ENCODE measurements at places on chromosomes 16 and 17. TPM values are rescaled to one million over a fixed set of nuclear protein-coding genes. Genes with fewer than 3 reads are reported as not detected.

DNA sequence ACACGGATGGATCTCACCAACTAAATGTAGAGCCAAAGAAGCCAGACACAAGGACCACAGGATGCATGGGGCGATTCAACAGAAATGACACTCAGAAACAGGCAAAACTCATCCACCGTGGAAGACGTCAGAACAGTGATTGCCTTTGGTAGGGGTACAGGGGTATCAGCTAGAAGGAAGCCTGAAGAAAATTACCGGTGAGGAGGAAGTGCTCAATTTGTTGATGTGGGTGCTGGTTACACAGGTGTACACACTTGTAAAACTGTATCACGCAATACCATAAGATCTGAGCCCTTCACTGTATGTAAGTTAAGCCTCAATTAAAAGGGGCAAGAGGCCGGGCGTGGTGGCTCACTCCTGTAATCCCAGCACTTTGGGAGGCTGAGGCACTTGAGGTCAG, 226.1 kb downstream of the C16orf78 start:
- DNase-seq, result no peak

PRKCA gene
- 128 TPM for total RNA-seq

DNA sequence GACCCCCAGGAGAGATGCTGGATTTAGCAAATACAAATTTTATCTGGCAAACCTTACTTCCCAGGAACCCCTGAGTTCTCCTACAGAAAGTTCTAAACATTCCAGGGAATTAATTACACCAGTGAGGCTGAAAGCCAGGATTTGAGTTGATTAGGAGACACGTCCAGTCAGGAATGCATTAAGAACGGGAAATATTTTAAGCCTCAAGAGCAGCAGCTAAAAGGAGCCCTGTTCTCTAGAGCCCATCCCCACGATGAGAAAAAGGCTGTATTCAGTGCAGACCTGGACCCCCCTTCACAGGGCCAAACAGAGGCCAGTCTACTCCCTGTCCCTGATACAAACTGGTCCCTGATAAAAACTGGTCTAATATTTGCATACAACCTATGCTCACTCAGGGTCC, 55.0 kb downstream of the VAT1L start:
- DNase-seq, result no peak

DNA sequence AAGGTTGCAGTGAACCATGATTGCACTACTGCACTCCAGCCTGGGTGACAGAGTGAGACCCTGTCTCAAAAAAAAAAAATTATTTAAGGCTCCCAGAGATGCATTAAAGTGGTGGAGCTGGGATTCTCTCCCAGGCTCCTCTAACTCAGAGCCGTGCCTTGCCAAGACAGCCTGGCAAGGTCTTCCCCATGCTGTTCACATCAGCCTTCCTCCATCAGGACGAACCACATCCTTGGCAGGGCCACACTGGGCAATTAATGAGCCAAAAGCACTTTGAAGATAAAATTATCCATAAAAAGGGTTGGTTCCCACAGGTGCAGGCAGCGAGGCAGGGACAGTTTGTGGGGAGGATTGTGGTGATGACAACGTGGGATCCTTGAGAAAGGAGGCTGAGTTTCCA, 19.8 kb upstream of the BBS2 start:
- DNase-seq, result no peak

- no peak for DNase-seq
Observed at GRCh38 chr17:35889241-35889640, 9.1 kb upstream of the CCL5 start.

- no peak for DNase-seq
Observed at GRCh38 chr17:32120141-32120540, 22.2 kb upstream of the RHOT1 start.

- DNase-seq, result no peak
Observed at GRCh38 chr17:40827746-40828453, 5.5 kb upstream of the KRT10 start.

GRCh38 chr17:75518201-75518600, 1.9 kb downstream of the TSEN54 start:
- peak; percentile 63 for DNase-seq

DNA sequence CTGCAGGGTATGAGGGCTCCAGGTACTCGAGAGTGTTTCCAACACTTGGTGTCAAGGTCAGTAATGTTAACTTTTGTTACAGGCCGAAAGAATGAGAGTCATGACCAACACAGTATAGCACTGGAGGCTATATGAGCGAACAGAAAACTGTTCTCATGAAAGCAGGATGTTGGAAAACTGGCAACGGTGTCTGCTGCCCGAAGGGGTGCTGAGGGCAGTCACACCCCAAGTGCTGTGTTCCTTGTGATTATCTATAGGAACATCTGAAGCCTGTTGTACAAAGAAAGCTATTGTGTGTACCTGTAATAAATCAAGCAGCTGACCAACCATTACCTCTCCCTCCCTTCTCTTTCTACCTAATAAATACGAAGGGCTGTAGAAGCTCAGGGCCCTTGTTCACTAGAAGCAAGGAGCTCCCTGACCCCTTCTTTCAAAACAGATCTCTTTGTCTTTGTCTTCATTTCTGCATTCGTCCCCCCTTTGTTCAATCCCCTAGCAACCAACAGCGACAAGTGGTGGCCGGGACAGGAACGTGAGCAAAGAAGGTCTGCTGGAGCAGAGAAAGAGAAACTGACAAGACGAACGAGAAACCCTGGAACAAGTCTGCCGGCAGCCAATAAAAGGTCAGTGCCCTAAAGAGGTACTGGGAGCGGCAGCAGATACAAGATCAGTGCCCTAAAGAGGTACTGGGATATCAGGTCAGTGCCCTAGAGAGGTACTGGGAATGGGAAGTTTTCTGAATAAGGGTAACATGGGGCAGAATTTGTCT, 7.6 kb downstream of the CD300LD start:
- no peak for DNase-seq

DNA sequence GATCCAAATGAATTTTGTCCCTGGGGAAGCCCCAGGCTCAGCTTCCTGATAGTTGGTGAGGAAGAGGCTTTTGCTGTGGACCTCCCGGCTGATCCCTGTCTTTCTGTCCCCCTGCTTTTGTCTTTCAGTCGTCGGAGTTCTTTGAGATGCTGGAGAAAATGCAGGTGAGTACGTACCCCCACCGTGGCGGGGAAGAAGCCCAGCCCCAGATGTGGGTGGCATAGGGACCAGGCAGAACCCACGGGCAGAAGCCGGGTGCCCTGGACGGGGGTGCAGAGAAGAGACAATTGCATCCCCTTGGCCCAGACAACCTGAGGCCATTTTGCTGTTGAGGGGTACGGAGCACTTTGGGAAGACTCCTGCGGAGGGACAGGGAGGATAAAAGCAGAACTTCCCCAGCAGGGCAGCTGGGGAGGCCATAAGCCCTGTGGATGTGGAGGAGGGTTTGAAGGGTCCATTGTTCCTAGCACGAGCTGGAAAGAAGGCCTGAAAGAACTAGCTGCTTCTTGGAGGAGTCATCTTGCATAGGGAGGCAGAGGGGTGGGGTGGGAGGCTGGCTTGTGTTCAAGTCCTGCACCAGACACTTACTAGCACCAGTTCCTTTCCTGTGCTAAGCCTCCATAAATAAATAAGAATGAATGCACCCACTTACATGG, 105.6 kb downstream of the OR1D5 start:
- DNase-seq, result no peak

DNA sequence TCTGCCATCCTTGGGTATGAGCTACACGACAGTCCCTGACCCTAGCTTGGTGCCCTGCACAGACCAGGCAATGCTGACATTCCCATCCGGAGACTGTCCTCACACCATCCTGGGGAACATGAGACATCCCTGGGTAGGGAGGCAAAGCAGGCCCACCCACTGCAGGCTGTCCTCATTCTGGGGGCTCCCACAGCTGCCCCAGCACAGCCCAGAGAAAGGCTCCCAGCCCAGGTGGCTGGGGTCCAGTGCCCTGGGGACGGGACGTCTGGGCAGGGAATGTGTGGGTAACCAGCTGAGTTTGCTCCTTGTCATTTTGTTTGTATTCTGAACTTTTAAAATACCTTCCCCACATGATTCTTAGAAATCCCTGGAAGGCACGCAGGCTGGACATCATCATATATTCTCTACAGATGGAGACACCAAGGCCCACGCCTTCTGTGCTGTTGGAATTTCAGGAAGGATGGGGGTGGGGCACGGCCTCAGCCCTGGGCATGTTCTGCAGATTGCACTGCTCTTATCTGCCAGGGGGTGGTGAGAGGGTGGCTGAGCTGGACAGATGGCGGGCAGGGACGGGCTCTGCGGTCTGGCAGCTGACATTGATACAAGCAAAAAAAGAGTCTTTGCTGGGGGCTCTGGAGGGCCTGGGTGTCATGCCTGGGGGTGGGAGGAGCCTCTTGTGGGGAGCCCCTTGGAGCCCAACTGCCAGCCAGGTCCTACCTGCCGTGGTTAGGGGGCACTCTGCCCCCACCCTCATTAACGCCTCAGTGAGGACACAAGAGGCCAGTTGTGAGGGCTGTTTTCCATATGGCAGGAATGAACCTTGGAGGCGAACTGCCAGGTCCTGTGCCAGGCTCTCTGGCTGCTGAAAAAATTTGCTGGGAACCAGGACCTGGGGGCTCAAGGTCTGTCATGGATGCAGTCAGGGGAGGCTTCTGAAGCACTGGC, 28.4 kb downstream of the LRRC75A start:
- no peak for DNase-seq

FOXF1 gene
- not detected for total RNA-seq

GRCh38 chr16:31001507-31002249, 8.8 kb downstream of the STX1B start:
- no peak for DNase-seq

- no peak for DNase-seq
Observed at GRCh38 chr16:86455640-86456039, 54.7 kb upstream of the FOXF1 start.

- DNase-seq, result no peak
Observed at GRCh38 chr17:60311186-60311585, 80.7 kb downstream of the USP32 start.

DNA sequence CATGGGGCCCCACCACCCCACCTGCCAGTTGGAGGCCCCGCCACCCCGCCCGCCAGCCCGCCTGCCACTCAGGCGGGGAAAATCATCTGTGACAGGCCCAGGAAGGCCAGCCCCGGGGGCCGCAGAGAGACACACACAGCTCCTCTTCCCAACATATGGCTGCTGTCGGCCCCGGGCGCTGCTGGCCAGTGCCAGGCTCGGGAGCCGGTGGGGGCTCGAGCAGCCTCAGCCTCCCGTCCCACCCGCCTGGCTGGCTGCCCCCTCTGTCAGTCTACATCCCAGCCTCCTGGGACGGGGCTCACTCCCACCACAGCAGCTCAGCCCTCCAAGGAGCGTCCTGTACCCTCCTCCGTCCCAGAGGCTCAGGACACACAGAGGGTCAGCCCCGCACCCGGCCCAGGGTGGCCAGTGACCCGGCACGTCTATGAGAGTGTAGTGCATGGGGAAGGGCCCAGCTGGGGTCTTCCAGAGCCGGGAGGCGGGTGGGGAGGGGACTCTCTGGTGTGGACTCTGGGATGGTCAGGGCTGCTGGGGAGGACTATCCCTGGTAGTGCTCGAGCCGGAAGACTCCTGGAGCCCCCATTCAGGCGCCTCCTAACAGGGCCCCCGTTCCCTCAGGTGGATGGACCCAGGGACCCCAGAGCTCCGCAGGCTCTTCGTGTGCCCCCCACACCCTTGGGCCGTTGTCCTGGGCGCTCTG, 3.6 kb upstream of the PRR35 start:
- no peak for DNase-seq

KRT36 gene
- not detected for total RNA-seq

DNA sequence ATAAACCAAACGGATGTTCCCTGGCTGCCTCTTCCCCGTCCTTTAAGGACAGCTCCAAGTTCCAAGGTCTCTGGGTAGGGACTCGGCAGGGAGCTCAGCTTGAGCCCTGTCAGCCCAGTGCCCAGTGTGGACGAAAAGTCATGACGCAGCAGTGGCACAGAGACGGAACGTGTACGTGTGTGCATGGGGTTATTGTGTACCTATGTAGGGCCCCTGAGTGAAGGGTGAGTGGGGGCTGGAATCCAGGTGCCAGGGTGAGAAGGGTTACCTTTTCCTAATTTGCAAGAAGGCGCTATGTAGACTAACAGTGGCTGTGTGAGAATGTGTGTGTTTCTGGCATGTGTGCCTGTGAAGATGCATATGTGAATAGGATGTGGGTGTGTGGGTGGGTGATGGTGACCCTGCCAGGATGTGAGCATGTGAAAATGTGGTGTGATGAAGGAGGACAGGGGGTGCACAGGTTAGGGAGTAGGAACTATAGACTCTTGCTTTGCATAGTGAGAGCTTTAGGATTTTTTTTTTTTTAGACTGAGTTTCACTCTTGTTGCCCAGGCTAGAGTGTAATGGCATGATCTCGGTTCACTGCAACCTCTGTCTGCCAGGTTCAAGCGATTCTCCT, 6.0 kb downstream of the SCN4A start:
- DNase-seq, result peak; percentile 59

DNA sequence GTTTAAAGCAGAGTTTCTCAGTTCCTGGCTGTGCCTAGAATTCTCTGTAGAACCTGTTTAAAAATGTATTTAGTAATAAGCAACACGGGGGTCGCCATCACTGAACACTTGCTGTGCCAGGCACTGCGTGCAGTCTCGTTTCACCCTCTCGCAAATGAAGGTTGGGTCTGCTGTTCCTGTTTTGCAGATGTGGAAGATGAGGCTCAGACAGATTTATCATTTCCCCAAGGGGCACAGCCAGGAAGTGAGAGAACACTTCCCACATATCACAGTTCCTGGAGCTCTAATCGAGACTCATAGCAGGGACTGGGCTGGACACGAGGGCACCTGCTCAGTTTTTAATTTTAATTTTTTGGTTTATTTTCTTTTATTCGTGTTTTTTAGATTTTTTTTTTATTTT, 122.7 kb downstream of the ABCC6 start:
- DNase-seq, result no peak

DNA sequence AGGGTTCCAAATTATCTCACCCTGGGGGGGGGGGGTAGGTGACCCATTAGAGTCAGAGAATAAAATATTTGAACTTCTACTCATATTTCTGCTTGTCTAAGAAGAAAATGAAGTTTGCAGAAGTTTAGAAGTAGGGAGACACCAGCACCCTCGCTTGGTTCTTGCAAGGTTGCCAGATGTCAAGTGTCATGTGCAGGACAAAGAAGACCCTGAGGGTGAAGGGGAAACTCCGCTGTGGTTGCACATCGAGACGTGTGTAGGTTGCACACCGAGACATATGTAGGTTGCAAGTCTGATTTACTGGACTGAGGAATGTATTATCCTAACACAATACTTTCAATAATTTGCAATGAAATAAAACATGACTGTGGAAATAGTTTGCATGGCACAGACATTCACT, 42.4 kb upstream of the IRF8 start:
- DNase-seq, result no peak

TCAP gene
- total RNA-seq, result 7.6 TPM

KRTAP1-1 gene
- total RNA-seq, result not detected

B3GNT9 gene
- total RNA-seq, result 7.1 TPM
